Stimulated activated CD4-positive, alpha-beta T cell treated with anti-CD3 and anti-CD28 coated beads, TNF-alpha, amount 100 ng/mL, for 48 hours (primary cell): ENCODE measurements at places on chromosomes 12 and 14.

DNA sequence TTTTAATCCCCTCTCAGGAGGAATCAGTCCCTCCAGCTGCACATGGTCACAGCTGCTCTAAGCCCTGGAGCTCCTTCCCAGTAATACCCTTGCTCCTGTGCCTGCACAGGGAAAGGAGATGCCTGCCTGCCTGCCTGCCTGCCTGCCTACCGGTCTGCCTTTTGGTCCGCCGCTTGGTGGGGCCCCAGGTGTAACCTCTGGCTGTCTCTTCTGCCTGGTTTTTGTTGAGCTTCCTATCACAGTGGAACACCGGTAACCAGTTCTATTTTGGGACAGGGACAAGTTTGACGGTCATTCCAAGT, 99.8 kb downstream of the DAD1 start:
- DNase-seq: no peak

DNA sequence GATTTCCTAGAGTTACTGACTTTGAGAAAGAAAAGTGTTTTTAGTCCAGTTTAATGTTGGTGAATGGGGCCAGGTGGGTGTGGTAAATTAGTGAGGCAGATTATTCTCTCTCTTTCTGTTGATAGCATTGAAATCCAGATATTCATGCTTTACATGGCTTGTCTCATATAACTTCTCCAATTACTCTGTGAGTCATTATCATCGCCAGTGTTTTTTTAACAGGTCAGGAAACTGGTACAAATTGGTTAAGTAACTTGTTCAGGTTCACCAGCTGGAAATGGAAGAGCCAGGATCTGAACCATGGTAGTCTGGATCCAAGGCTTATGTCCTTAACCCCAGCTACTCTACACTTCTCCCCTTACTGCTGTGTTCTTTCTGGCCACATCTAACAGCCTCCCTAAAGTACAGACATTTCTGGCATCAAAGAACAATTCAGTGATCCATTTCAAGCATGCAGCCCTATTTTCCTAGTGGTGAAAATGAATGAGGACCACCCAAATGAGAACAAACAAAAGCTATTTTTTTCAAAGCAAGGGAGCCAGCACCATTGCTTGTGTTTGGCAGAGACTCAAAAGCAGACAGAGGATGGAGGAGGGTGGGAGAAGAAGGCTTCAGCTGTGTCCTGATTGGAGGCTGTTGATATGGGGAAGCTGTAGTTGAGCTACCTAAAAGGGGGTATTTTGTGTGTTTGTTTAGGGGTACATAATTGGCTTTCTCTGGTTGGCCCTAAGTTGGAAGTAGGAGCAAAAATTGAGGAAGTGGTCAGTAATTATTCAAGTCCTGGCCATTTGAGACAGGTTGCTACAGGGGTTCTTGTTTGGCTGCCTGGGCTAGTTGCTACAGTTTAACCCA, 1.7 kb downstream of the IRAK3 start:
- DNase-seq: no peak

GRCh38 chr14:68607867-68608573, 184.8 kb downstream of the ZFP36L1 start:
- no peak for DNase-seq

- DNase-seq: no peak
Observed at GRCh38 chr12:21478756-21479455, 22.5 kb downstream of the RECQL start.

GRCh38 chr12:117178301-117178700, 12.0 kb downstream of the FBXO21 start:
- DNase-seq: no peak

DNA sequence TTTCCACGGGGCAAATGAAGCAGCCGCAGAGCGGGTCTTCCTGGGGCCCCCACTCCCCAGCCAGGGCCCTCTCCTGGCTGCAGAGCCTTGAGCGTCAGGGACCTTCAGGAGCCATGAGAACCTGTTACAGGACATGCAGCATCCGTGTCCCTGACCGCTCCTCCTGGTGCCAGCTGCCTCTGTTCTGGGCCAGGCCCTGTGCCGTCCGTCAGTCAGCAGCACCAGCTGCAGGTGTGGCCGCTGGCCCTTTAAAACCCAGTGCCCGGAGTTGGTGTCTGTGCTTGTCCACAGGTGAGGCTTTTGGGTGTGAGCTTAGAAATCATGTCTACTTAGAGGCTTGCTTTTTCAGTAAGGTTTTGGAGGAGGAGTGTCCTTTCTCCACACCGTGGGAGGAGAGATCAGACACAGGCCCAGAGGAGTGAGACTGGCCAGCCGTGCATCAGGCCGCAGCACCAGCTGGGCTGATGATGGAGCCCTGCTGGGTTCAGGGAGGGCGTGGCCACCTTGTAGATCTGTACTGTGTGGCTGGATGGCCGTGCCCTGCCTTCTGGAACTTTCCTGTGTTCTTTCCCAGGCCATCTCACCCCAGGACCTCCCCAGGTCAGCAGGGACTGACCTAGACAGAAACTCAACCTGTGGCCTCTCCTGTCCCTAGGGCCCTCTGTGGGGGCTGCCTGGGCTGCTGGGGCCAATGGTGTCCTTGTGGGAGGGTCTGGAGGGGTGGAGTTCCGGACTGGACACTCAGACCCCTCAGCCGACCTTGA, 27.1 kb downstream of the AACS start:
- no peak for DNase-seq

DNA sequence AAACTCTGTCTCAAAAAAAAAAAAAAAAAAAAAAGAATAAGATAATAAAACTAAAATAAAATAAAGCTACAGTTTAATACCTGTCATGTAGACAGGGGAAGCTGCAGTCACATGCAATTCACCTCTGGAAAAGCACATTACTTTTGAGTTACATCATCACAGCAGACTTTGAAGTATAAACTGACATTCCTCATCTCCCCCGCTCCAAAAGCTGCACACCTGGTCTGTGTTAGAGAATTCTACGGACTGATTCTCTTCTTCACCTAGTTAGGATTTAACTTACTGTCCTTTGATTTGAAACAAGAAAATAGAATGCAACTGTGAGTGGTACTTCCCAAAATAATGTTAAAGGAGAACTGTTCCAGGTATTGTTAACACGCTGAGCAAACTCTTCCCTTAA, 25.1 kb downstream of the SPPL3 start:
- no peak for DNase-seq

- DNase-seq: no peak
Observed at GRCh38 chr12:65449400-65449799, 170.9 kb downstream of the MSRB3 start.

DNA sequence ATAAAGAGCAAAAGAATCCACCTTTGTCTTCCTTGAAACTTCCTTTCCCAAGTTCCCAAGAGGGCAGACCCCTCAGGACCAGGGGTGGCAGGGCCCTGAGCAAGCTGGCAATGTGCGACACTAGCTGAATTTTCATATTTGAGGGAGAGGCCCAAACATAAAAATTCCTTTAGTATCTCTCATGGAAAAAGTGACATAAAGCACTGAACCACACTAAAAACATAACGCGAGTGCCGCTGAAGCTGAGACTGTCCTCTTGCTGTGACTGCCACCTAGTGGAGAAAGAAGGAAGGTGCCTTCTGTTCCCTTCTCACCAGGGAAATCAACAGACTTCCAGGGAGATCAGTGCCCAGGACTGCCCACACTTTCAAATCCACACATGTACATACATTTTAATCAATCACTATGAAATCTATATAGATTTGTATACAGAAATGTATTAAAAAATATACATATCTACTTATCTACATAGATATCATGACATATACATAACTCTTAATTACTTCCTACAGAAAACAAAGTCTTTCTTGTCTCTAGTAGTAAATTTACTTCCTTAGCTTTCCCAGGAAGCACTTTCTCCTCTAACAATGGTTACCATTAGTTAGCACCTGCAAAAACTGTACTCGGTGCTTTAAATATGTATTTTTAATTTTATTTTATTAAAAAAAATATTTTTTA, 53.8 kb downstream of the SSH1 start:
- peak; percentile 54 for DNase-seq

GRCh38 chr12:28578833-28579252, 388.6 kb downstream of the CCDC91 start:
- no peak for DNase-seq

DNA sequence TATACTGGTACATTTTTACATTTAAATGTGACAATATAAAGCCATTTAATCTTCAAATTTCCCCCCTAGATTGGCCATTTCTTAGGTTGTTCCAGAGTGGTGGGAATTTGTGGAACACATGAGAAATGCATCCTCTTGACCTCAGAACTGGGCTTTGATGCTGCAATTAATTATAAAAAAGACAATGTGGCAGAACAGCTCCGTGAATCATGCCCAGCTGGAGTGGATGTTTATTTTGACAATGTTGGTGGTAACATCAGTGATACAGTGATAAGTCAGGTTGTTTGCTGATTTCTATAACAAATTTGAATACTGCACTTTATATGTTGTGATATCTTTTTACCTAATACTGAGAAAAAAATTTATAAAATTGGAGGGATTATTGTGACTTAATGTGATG, 7.6 kb upstream of the ZNF410 start:
- DNase-seq: no peak

- no peak for DNase-seq
Observed at GRCh38 chr12:107007411-107007810, 20.5 kb upstream of the MTERF2 start.

GRCh38 chr12:93191423-93191822, 186.3 kb upstream of the NUDT4 start:
- no peak for DNase-seq

DNA sequence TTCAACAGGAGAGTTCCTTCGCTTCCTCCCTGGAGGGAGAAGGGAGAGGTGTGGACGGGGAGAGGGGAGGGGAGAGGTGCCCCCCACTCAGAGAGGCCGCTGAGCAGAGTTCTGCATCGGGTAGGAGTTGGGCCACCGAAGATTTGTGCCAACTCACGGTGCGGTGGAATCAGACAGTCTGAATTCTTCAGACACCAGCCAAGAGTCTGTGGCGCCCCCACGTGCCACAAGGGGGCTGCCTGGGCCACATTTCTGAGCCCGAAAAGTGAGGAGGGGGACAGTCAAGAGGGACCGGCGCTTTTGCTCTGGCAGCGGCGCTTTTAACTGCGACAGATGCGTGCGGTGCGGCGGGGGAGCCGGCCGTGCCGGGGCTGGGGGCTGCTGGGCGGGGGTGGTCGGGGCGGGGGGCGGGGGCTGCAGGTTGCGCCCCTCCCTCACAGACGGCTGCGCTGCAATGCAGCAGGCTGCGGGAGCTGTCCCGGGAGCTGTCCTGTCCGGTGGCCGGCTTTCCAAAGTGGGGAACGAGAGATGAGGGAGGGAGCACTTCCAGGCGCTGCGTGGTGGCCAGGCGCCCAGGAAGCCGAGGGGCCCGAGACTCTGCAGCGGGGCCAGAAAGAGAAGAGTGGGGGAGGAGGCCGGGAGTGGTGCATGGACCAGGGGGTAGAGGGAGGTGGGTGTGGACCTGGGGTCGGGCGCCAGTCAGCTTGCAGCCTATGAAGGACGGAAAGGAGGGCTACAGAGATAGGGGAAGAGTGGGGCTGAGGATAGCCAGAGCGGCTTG, 975 bp upstream of the RTL1 start:
- DNase-seq: no peak

GRCh38 chr12:107351713-107352112, 258.4 kb upstream of the CRY1 start:
- DNase-seq: no peak

DNA sequence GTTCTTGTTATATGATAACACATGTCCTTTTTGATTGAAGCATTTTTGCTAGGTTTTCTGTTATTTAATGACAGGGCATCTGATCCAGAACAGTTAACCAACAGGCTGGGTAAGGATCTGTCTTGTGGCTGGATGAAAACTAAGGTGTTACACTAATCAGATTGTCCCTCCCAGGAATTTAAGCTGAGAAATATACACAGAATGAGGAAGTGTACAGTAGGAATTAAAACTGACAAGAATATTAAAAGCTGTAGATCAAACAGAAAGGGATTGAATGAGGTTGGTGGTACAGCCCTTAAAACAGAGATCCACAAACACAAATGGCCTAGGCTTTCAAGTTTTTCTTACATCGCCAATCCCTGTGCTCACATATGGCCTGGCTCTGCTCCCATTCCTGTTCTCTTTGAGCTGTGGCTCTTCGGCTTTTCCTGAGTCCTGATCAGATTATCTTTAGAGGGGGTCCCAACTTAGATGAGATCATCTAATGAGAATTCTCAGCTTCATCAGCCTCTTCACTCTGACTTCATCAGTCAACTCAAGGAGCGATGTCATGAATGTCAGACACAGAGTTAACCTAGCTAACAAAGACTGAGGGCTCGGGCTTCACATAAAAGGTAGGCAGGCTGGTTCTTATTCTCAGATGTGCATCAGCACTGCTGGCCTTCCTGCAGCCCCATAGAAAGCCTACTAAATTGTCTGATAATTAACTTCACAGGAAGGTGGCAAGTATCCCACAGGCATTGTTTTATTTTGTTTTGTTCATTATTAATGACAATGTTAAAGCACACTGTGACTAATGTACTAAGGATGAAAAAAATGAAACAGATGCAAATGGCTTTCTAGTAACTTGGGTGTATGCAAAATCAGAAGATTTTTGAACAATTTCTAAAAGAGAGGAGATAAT, 11.4 kb downstream of the PYGL start:
- no peak for DNase-seq

GRCh38 chr12:113464852-113465719, 6.6 kb downstream of the LHX5 start:
- no peak for DNase-seq

GRCh38 chr14:55881577-55882241, 236.5 kb upstream of the PELI2 start:
- DNase-seq: no peak

GRCh38 chr14:102781063-102781462, 3.8 kb downstream of the TRAF3 start:
- no peak for DNase-seq

- no peak for DNase-seq
Observed at GRCh38 chr14:42222924-42223471, 616.3 kb downstream of the LRFN5 start.

DNA sequence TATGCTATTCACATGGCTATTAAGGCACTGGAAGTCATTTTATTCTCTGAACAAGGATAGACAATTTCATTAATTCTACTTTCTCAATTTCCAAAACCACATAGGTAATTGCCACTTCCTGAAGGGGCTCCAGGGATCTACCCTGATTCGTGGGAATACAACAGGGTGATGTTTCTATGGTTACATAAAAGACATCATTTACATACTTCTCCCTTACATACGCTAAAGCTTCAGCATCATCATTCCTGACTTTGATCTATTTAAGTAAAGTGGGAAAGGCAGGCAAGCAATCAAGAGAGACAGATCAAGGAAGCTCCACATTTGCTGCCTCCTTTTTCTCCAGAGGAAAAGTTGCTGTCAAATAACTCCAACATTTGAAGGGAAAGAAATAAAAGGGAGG, 118.8 kb upstream of the SINHCAF start:
- DNase-seq: no peak
